Activated naive CD8-positive, alpha-beta T cell treated with anti-CD3 and anti-CD28 coated beads, Interleukin-2, amount 10 ng/mL, durations not matched to agents 7 days and 5 days (primary cell): ENCODE measurements at places on chromosomes 16 and 17. TPM values are rescaled to one million over a fixed set of nuclear protein-coding genes. Genes with fewer than 3 reads are reported as not detected.

DNA sequence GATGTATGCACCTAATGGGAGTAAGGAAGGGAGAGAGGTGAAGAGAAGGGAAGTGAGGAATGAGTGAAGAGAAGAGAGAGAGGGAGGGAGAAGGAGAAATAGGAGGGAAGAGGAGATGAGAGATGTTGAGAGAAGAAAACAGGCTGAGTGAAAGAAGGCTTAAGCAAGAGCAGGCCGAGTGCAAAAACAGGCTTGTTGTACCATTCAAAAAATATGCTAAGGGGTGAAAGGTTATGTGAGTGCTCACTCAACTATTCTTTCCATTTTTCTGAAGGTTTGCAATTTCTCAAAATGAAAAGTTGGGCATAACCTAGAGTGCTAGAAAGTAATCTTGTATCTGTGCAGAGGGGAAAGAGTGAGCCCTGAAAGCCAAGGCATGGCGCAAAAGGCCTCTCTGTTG is 22.9 kb downstream of the RPGRIP1L start:
- H3K27me3 ChIP-seq, result no peaks in the 10 kb centered on the region
- no peak for DNase-seq
- H3K36me3 ChIP-seq, result peaks cover 16% of the 10 kb centered on the region

DNA sequence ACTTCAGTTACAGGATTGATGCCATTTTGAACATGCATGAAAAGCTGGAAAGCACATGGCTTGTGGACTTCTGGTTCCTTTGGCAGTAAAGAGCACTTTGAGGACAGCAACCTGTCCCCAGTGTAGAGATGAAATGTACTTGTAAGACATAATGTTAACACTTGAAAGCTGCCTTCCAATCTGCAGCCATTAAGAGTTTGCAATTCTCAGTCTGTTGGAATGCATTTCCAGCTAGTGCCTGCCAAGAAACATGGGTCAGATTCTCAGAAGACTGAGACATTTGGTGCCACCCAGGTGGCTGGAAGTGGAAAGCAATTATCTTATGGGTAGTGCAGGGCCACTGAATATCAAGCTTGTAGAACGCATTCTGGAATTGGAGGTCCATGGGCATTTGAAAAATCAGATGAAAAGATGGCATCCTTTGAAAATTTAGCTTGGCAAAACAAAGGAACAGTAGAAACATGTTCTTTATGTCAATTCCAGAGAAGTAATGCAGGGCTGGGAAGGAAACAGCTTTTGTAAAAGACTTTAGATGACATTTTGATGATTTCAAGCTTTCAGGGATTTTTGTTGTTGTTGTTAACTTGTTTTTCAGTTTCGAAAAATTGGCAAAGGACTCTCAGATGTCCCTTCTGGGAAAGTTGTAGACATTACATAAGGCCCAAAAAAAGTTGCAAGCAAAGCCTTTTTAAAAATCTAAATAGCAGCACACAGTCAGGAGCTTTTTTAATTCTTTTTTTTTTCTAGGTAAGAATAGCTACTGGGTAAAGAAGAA is 147.0 kb downstream of the ABCA8 start:
- no peaks in the 10 kb centered on the region for H3K27me3 ChIP-seq
- H3K4me1 ChIP-seq, result no peaks in the 10 kb centered on the region
- no peak overlapping the region for H3K27ac ChIP-seq
- no peak for DNase-seq

GRCh38 chr16:10871157-10871991 is 5.6 kb upstream of the CIITA start:
- H3K4me3 ChIP-seq, result peak overlapping the region; percentile 65
- peak overlapping the region; percentile 82 for H3K27ac ChIP-seq
- peak; percentile 68 for DNase-seq
- H3K27me3 ChIP-seq, result peaks cover 40% of the 10 kb centered on the region
- peaks cover 3% of the 10 kb centered on the region for H3K36me3 ChIP-seq

- H3K36me3 ChIP-seq, result no peaks in the 10 kb centered on the region
- DNase-seq, result no peak
- H3K4me1 ChIP-seq, result no peaks in the 10 kb centered on the region
- no peak overlapping the region for H3K4me3 ChIP-seq
- no peak overlapping the region for H3K27ac ChIP-seq
- no peaks in the 10 kb centered on the region for H3K27me3 ChIP-seq
Measured at GRCh38 chr16:20181416-20181815, 107.7 kb upstream of the GPR139 start.

The TP53TG3B gene
- total RNA-seq, result not detected

DNA sequence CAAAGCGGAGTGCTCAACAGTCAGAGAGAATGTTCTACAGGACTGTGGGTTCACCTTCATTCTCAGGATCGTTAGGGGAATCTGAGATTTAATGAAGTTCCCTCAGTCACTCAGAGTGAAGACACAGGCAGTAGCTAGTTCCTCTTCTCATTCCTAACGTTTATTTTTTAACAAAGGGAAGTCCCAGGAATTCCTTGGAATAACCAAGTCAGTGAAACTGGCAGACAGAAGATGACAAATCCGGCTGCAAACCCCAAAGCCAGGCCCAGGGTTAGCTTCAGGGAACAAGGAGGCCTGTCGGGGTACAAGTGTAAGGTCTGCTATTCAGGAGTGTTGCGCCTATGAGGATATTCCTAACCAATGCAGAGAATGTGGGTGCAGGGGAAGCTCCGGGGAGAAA is 42.0 kb downstream of the COTL1 start:
- peaks cover 61% of the 10 kb centered on the region for H3K4me1 ChIP-seq
- H3K27ac ChIP-seq, result peak overlapping the region; percentile 68
- DNase-seq, result no peak
- H3K4me3 ChIP-seq, result no peak overlapping the region
- no peaks in the 10 kb centered on the region for H3K27me3 ChIP-seq

DNA sequence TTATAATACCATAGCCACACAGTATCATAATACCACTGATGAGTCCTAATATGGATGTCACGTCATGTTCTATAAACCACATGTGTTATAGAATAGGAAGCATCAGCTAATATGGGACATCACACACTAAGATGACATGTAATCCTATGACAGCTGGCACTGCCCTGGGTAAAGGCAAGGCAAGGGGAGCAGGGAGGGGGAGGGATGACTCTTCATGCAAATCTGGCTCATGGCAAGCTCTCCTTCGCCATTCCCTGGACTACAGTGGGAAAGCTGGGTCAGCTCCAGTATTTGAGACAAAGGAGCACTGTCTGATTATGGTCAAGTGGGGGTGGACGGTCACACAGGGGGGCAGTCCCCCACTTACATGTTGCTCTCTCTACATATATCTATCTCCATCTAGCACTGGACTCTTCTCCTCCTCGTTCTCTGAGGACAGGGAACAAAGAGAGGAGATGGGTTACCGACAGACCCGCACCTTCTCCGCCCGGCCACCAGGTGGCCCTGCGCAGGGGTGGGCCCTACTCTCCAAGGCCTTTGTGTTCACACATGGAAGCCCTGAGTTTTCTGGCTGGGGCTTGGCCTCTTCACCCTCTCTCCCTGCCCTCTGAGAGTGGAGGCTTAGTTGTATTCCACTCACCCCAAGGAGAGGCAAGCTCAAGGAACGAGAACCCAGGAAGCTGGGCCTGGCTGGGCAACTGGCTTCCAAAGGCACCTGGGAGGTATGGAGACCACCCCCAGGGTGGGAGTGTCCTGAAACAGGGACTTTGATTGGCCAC is 23.4 kb upstream of the MPO start:
- DNase-seq, result peak; percentile 72
- no peak overlapping the region for H3K27ac ChIP-seq
- no peak overlapping the region for H3K4me3 ChIP-seq
- peaks cover 2% of the 10 kb centered on the region for H3K36me3 ChIP-seq

The TMIGD1 gene
- total RNA-seq, result not detected

DNA sequence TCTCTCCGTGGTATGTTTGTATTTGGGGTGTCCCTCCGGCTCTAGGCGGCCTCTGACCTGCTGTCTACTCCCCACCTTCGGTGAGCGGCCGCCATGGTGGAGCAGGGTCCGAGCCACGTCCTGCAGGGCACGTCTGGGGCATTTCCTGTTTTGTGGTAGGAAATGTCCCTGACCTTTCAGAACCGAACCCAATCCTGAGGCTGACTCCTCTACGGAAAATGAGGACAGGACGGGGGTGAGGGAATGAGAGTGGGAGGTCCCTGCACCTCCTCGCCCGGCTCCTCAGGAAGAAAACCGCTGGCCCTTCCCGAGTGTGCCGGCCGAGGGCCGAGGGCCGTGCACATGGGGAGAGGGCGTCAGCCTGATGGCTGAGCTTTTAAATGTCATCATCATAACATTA is 45.8 kb downstream of the WDR45B start:
- no peak overlapping the region for H3K27ac ChIP-seq
- no peak for DNase-seq
- H3K4me3 ChIP-seq, result no peak overlapping the region
- peaks cover 24% of the 10 kb centered on the region for H3K36me3 ChIP-seq

- peaks cover 9% of the 10 kb centered on the region for H3K4me1 ChIP-seq
- no peaks in the 10 kb centered on the region for H3K27me3 ChIP-seq
- no peak for DNase-seq
- no peak overlapping the region for H3K4me3 ChIP-seq
Measured at GRCh38 chr16:15491411-15491810, 57.0 kb downstream of the BMERB1 start.

DNA sequence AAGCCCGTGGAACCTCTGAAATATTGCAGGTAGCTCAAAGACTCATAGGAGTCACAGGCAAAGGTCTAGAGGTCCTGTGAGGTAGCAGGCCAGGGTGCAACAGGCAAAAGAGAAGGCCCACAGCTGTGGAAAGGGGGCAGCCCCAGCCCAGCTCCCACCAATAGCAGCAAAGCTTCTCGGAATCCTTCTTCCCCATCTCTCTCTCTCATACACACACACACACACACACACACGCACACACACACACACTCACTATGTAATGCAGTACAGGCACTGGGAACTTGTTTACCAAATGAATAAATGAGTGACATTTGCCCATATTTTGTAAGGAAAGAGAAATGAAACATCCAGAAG is 16.8 kb upstream of the SUPT4H1 start:
- H3K27ac ChIP-seq, result no peak overlapping the region
- H3K36me3 ChIP-seq, result no peaks in the 10 kb centered on the region
- peaks cover 16% of the 10 kb centered on the region for H3K4me1 ChIP-seq

GRCh38 chr16:80121522-80121909 is 419.3 kb upstream of the DYNLRB2 start:
- H3K4me1 ChIP-seq, result no peaks in the 10 kb centered on the region
- H3K4me3 ChIP-seq, result no peak overlapping the region
- H3K27ac ChIP-seq, result no peak overlapping the region
- no peaks in the 10 kb centered on the region for H3K36me3 ChIP-seq
- peaks cover 2% of the 10 kb centered on the region for H3K27me3 ChIP-seq

- no peak overlapping the region for H3K4me3 ChIP-seq
- no peaks in the 10 kb centered on the region for H3K4me1 ChIP-seq
- H3K27ac ChIP-seq, result no peak overlapping the region
- H3K36me3 ChIP-seq, result no peaks in the 10 kb centered on the region
Measured at GRCh38 chr17:79031996-79032875, 8.3 kb downstream of the C1QTNF1 start.

DNA sequence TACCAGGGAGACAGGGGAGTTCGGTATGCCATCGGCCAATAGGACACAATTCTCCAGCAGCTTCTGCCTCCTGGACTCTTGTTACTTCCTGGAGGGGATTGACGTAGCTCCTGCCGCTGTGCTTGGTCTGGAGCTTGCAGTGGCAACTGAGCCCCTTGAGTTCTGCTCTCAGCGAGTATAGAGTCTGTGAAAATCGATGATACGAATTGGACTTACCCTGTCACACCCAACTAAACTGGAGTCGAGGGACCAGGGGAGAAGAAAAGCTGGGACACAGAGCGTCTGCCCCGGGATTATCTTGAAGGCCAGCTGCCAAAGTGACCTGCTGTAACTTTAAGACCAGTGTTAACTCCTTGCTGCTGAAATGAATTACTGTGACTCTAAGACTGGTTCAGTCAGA is 22.2 kb downstream of the SEC14L1 start:
- peak overlapping the region; percentile 4 for H3K27ac ChIP-seq
- H3K4me1 ChIP-seq, result peaks cover 44% of the 10 kb centered on the region
- no peaks in the 10 kb centered on the region for H3K27me3 ChIP-seq
- no peak overlapping the region for H3K4me3 ChIP-seq
- no peak for DNase-seq
- H3K36me3 ChIP-seq, result peaks cover 52% of the 10 kb centered on the region

- no peak overlapping the region for H3K27ac ChIP-seq
- no peaks in the 10 kb centered on the region for H3K36me3 ChIP-seq
- no peaks in the 10 kb centered on the region for H3K27me3 ChIP-seq
- no peak overlapping the region for H3K4me3 ChIP-seq
- no peaks in the 10 kb centered on the region for H3K4me1 ChIP-seq
Measured at GRCh38 chr17:50797135-50797810, 30.0 kb upstream of the ANKRD40CL start.

The CACNG3 gene
- total RNA-seq, result not detected

GRCh38 chr17:4180791-4181190 is 37.8 kb downstream of the CYB5D2 start:
- H3K27ac ChIP-seq, result no peak overlapping the region
- H3K36me3 ChIP-seq, result peaks cover 40% of the 10 kb centered on the region
- peak; percentile 15 for DNase-seq
- no peak overlapping the region for H3K4me3 ChIP-seq

GRCh38 chr17:42494673-42495072 is 36.0 kb downstream of the ATP6V0A1 start:
- no peak overlapping the region for H3K27ac ChIP-seq
- peaks cover 13% of the 10 kb centered on the region for H3K4me1 ChIP-seq
- H3K36me3 ChIP-seq, result peaks cover 4% of the 10 kb centered on the region
- peaks cover 3% of the 10 kb centered on the region for H3K27me3 ChIP-seq
- DNase-seq, result no peak

The ARMC5 gene
- 12.9 TPM for total RNA-seq

DNA sequence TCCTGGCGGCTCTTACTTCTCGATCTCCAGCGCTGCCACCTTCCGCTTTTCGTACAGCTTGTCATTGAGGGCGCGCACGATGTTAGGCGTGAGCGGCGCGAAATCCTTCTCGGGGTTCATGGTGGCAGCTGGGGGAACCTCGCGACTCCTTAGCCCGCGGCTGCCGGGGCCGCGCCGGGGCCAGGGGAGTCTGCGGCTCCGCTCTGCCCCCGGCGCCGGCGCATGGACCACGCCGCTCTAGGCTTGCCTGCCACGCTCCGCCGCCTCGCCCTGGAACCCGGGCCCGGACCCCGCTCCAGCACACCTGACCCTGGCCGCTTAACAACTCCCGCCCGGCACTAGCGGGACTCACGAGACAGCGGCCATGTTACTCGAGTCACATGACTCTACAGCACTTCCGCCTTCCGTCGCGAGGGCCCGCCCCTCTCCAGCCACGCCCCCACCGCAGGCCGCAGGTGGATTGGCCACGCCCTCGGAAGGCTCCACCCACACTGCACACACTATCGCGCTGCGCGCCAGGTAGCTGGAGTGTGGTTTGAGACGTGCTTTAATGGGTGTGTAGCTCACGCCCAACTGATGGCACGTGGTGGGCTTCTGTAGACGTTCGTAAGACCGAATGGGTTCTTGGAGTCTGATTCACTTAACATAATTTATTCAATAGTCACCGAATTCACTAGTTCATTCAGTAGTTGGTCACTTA is at the start of gene VAC14:
TSS of gene VAC14 (minus strand) at position 378 of the 700 bp plus-strand sequence. CDS start at position 120, 258 bp downstream.
- H3K27me3 ChIP-seq, result peaks cover 8% of the 10 kb centered on the region
- H3K36me3 ChIP-seq, result no peaks in the 10 kb centered on the region
- peaks cover 15% of the 10 kb centered on the region for H3K4me1 ChIP-seq
- DNase-seq, result peak; percentile 98
- peak within 1 kb of the TSS; percentile 94 for H3K27ac ChIP-seq
- peak within 1 kb of the TSS; percentile 92 for H3K4me3 ChIP-seq

DNA sequence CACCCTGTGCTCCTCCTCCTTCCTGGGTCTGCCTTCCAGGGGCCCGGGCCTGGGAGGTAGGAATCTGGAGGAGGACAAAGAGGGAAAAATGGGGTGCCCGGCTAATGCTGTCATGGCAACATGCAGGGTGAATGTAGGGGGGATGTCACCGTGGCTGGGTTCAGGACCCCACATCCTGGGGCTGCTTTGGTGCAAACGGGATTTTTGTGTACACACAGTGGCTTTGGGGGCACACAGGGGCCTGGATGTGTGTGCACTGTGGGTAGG is 37.0 kb upstream of the CDC42EP4 start:
- H3K4me1 ChIP-seq, result no peaks in the 10 kb centered on the region
- no peak overlapping the region for H3K4me3 ChIP-seq
- DNase-seq, result no peak

The FOXJ1 gene
- 5.8 TPM for total RNA-seq
